ENCODE measurements at places on chromosomes 2 and 18. TPM values are rescaled to one million over a fixed set of nuclear protein-coding genes. Genes with fewer than 3 reads are reported as not detected.
A peak's percentile ranks its signal among the peaks of the same experiment; 100 is the strongest.

DNER gene
- 0.54 TPM for total RNA-seq

SLC11A1 gene
- total RNA-seq = 3.3 TPM

RPIA gene
- total RNA-seq = 18.9 TPM

TCF7L1 gene
- total RNA-seq = 13.3 TPM

GAD1 gene
- total RNA-seq = not detected

LCT gene
- total RNA-seq = 0.04 TPM

MSTN gene
- 0.32 TPM for total RNA-seq

- H3K27me3 ChIP-seq = no peaks in the 10 kb centered on the region
- no peak for DNase-seq
- H3K4me1 ChIP-seq = peaks cover 4% of the 10 kb centered on the region
- no peak overlapping the region for H3K4me3 ChIP-seq
- no peaks in the 10 kb centered on the region for H3K36me3 ChIP-seq
These were observed 30.1 kb downstream of the KCTD18 start for GRCh38 chr2:200479692-200480265.

DNA sequence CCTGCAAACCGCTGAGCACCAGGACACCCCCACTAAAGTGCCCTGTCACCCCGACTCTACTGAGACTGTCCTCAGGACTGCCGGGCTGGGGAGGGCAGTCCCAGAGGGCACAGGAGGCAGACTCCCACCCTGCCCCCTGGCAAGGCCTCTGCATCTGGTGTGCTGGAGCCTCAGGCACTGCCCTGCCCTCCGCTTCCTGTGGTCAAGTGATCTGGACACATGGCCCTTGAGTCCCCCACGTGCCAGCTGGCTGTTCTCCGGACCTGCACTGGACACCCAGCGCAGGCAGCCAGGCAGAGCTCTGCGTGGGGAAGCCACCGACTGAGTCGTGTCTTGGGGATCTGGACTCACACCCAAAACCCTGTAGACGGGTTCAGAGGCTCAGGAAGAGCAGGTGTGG, 217.7 kb downstream of the TWIST2 start:
- H3K36me3 ChIP-seq = peaks cover 85% of the 10 kb centered on the region
- peak; percentile 78 for DNase-seq
- H3K4me3 ChIP-seq = no peak overlapping the region

DNA sequence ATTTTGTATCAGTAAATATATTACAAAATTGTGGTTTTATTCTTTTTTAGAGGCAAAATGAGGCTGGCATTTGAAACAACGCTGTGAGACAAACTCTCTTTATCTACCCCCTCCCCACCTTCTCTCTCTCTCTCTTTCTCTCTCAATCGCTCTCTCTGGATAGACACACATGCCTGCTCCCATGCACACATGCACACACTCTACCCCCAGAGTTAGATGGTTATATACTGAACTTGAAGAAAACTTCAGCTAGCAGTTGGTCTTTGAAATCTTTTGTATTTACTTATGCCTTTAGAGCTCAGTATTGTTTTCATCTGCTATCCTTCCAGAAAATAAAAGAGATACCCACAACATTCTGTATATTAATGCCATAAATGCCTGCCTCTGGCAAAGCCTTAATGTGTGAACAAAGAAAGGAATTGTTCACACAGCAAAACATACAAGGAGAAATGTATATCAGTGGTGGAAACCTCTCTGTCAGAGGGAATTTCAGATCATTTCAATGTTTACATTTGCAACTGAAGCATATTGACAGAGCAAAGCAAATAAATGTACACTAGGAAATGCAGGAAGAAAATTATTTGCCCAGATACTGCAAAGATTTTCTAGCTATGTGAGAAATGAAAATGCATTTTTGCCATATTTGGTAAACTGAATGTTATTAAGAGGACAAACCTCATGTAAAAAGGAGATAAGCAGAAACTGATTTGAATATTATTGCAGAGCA, 217.0 kb upstream of the UBE2E3 start:
- no peaks in the 10 kb centered on the region for H3K27me3 ChIP-seq
- DNase-seq = no peak
- H3K4me1 ChIP-seq = peaks cover 13% of the 10 kb centered on the region
- no peak overlapping the region for H3K4me3 ChIP-seq
- no peaks in the 10 kb centered on the region for H3K36me3 ChIP-seq
- no peak overlapping the region for H3K27ac ChIP-seq

All from psoas muscle (tissue), 8 donors.